ENCODE measurements at places on chromosomes 5 and 9.

DNA sequence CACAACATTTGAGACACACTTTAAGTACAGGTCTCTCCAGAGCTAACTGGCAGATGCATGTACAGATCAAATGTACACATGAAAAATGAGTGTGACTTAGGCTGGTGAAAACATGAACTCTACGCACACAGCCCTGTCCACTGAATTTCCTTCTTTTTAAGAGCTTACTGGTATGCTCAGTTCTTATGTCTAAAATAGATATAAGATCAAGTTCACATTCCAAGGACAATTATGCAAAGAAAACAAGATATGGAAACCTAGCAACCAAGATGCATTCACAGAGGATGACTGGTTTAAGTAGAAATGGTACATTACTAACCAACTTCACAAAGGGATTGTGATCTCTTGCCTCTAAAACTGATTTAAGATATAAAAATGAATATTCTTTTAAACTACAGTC lies 56.7 kb downstream of the TLE1 start:
- no peak for DNase-seq

DNA sequence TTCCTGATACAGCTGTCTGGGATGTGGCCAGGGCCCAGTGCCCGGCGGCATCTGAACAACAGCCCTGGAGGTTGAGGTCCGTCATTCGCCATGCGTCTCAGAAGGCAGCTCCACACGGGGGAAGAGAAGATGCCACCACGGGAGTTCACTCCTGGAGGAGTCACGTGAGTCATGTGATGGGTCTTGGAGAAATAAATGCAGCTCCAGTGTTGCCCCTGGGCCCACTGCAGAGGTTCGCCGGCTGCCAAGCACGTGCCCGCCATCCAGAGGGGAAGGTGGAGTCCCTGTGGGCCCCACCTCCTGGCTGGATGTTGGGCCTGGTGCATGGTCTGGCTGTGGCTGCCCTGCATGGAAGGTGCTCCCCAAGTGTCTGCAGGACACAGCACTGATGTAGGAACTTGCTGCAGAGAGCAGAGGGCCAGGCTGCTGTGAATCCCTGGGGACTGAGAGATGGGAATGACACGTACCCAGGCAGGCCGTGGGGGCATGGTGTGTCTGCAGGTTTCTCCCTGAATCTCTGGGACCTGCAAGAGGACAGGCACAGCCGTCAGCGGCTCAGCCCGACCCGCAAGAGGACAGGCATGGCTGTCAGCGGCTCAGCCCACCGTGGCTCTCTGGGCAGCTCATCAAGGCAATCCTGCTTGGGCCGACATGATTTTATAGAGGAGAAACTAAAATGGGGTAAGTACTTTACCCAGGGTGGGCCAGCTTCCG lies 418.3 kb upstream of the IRX4 start:
- no peak for DNase-seq

- DNase-seq = peak; percentile 11
These were observed at the start of gene FER for GRCh38 chr5:108747774-108748400. FER (plus strand) TSS chr5:108747897; CDS start chr5:108798183, 50,286 bp downstream.

- peak; percentile 72 for DNase-seq
These were observed 6.4 kb downstream of the SLC34A1 start for GRCh38 chr5:177390363-177391300.

DNA sequence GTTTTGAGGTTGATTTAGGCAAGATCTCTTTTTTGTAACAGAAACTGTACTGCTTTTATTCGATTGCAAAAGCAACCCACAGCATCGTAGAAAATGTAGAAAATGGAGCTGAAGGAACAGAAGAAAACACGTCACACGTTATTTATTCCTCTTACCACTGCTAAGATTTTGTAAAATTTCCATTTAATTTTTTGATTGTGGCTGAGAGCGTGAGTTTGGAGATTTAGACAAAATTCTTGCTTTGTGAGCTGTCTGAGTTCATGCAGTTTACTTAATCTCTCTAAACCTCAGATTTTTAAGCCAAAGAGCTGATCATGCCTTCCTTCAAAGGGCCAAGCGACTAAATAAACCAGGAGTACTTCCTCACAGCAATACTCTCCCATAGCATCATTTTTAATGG lies 24.8 kb downstream of the DPYSL3 start:
- DNase-seq = no peak

DNA sequence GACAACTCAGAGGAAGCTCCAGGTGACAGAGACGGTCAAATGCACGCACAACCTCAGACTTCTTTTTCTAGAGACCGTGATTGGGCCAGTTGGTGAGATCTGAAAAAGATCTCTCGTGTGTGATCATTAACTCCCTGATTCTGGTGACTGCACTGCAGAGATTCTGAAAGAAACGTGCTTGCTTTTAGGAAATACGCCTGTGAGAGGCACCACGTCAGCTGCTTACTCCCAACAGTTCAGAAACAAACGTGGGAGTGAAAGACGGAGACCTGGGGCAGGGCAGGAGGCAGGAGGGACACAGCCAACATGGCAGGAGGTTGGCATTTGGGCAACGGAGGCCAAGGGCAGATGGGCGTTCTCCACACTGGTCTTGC lies 15.9 kb downstream of the SLC12A7 start:
- no peak for DNase-seq

DNA sequence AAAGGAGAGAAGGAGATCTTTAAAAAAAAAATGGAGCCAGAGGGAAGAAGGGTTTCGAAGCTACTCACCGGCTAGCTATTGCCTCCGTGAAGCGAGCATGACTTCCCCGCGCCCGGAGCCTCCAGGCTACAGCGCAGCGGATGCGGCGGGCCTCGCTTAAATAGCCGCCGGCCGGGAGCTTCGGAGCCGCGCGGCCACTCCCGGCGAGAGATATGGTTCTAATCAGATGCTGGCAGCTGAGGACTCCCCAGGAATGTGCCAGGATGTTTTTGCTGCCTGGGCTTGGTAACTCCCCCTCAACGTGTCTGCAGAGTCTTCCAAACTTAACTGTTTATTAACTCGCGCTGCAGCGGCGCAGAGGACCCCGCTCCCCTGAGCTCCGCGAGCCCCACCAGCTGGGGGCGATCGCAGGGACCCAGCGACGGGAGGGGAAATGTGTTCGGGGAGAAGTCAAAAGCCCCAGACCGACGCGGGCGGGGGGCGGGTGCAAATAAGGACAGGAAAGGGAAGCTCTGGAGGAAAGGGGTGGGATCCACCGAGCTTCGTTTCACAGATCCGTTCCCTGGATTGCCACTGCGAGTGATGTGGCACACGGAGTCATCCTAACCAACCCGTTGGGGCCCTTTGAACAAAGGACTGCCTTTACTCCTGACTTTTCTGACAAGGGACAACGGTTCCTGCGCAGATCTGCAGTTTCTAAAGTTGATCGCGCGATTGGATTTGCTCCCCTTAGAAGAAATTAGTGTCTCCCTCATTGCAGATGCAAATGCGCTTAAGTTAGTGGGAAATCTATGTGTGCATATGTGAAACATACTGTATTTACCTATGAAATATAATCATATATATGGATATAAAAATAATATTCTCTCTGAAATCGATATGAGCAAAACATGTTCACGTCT lies at the start of gene DAB2:
DAB2 (minus strand) TSS at position 245 of the 902 bp plus-strand sequence. CDS start 30,660 bp downstream, outside the sequence.
- DNase-seq = no peak

DNA sequence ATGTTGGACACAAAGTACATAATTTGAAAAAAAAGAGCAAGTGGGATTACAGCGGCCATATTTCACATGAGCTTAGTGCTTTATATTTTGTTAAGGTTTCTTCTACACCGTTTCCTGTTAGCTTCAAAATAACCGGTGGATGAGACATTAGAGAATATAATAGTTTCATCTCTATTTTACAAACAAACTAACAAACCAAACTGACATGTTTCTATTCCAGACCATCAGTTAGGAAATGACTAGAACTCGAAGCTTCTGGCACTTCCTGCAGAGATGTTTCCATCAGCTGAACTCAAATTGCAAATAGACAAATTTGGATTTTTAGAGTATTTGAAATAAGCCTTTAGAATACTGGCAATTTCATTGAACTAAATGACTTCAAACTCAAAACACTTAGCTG lies 86.5 kb downstream of the MTRR start:
- DNase-seq = no peak

DNA sequence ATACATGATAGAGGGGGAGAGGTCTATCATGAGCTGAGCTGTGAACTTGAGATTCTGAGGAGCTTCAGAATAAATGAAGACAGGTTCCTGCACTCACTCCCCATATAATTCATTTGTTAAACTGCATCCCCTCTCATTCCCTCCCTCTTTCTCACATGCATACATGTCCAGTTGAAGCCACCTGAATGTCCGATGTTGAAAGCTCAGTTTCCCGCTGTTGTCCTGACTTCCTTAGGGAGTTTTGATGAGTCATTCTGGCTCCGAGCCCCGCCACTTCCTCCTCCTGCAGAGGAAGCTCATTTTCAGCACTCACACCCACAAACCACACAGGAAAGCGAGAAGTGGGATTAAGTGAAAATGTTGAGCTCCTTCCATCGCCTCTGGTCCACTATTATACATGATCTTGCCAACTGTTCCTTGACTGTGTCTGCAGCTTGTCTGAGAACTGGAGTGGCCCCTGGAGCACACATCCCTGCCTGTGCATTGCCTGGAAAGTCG lies 121.2 kb downstream of the CEMIP2 start:
- no peak for DNase-seq

DNA sequence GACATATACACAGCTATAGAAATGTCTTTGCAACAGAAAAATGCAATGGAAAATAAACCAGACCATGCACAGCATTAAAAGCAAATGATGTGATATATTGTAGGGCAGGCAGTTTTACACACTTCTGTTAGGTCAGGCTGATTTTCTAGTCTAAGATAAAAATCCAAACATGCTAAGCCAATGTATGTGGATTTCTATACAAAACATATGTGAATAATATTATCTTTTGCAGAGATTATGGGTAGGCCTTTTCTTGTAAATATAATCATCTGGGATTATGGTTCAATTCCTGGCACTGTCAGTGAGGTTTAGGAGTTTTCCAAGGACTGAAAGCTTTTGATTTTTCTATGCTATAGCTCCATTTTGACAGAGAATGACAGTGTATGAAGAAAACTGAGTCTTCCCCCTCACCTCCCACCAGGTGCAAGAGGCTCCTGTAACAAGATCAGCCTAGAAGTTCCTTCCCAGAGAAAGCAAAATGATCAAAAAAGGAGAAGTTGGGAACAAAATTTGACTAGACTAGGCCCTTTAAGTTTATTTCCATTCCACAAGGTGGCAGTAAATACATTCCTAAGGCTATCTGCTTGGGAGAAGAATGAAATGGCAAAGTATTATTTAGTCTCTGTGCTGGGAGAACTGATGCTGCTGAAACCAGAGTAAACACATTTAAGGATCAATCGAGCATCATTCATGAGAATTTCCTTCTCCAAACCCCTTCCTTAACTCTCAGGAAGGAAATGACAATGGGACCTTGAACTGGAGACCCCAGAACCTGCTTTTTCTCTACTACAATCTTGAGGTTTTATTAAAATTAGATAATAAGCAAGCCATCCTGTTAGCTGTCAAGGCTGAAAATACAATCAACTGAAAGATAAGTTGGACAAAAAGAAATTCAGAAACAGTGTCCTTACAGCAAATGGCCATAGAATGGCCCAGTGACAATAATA lies 133.0 kb upstream of the TUT7 start:
- DNase-seq = no peak

DNA sequence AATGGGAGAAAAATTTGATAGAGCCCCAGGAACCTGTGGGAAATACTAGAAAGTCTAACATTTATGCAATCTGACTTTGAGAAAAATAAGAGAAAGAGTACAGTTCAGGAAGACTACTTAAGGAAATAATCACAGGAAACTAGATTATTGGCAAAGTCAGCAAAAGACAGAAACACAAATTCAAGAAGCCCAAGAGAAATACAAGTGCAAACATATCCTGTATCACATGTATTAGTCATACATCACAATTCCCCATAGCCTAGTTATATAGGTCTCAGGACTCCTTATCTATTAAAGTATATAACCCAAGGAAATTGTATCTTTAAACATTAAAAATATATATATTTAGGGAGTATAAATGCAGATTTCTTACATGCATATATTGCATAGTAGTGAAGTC lies 100.8 kb downstream of the HOMER1 start:
- DNase-seq = no peak

- DNase-seq = no peak
These were observed 6.0 kb downstream of the VDAC1 start for GRCh38 chr5:133998807-133999206.

- DNase-seq = no peak
These were observed 26.2 kb downstream of the MACROH2A1 start for GRCh38 chr5:135372654-135373381.

DNA sequence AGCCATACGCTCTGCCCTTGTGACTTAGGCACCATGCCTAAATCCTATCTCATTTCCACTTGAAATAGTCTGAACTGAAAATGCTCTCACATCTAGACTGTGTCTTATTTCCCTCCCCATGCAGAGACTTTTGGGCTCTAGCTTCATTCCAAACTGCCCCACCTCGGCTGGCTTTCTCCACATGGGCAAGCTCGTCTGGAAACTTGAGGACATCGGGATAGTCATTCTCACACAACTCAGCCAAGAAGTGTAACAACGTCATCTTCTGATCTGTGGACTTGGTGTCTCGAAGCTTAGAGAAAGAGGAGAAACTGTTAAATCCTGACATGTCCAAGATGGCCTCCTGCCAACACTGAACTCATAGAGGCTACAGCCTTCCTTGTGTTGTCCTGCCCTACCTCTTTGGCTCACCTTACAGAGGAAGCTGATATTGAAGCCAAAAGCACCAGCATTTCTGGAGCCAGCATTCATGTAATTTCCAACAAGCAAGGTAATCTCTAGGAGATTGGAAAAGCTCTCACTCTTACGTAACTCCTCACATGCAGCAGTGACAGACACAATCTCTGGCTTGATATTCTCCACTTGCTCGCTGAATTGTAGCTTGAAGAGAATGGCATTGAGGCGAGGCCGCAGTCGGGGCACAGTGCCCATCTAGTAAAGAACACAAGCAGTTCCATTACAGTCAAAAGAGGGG lies 39.6 kb downstream of the PCDHGC5 start:
- DNase-seq = no peak

GRCh38 chr5:57772512-57772911 lies 289.9 kb upstream of the ACTBL2 start:
- DNase-seq = no peak

GRCh38 chr9:119834064-119834620 lies 464.9 kb upstream of the BRINP1 start:
- no peak for DNase-seq

- DNase-seq = no peak
These were observed 97.4 kb upstream of the IFNK start for GRCh38 chr9:27426511-27427271.

DNA sequence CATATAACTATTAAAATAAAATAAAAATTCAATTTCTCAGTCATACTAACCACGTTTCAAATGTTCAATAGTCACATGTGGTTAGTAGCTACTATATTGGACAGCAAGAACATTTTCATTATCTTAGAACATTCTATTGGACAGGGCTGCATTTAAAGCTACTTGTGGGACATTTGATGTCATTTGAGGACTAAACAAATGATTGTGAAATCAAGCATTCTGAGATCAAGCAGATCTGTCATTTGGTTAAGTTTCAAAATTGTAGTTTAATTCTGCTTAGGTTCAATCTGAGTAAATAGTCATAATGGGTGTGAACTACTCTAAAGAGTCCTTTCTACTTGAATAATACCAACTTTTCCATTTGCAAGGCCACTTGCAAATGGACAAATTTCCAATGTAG lies 226.9 kb upstream of the C9orf72 start:
- DNase-seq = no peak
